ENCODE measurements at places on chromosomes 13 and 19. TPM values are rescaled to one million over a fixed set of nuclear protein-coding genes. Genes with fewer than 3 reads are reported as not detected.

DNA sequence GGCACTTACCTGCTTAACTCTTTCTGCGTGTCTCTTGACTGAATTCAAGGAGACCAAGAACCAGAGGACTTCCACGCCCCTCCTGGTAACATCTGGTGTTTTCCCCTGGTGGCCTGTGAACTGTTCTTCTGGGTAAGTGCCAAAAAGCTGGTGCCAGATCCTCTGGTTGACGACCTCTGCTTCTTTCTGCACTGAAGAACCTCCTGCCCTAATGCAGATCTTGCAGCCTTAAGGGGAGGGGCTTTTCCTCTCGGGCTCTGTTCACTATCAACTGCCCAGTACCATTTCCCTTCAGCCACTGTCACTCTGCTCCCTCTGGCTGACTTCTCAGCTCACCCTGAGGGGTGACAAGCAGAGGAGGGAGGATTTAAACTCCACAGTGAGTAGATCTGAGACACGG is 6.1 kb upstream of the ERVV-1 start:
- DNase-seq = no peak

- DNase-seq = no peak
These were observed 13.9 kb upstream of the CEBPG start for GRCh38 chr19:33359581-33359980.

DNA sequence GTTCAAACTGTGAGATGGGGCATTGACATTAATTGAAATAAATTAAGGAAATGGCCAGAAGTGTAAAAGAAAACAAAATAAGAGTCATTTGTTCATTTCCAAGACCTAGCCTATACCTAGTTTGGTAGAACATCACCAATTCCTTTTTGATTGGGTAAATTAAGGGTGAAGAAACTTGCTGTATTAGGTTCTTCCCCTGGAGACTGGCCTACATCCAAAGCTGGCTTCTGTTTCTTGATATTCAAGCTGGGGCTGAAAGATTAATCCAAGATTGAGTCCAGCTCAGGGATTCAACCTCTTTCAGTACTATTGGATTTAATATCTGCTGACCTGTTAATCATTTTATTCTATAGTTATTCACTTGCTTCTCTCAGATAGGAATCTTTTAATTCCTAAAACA is 183.2 kb downstream of the GPC6 start:
- DNase-seq = no peak

DNA sequence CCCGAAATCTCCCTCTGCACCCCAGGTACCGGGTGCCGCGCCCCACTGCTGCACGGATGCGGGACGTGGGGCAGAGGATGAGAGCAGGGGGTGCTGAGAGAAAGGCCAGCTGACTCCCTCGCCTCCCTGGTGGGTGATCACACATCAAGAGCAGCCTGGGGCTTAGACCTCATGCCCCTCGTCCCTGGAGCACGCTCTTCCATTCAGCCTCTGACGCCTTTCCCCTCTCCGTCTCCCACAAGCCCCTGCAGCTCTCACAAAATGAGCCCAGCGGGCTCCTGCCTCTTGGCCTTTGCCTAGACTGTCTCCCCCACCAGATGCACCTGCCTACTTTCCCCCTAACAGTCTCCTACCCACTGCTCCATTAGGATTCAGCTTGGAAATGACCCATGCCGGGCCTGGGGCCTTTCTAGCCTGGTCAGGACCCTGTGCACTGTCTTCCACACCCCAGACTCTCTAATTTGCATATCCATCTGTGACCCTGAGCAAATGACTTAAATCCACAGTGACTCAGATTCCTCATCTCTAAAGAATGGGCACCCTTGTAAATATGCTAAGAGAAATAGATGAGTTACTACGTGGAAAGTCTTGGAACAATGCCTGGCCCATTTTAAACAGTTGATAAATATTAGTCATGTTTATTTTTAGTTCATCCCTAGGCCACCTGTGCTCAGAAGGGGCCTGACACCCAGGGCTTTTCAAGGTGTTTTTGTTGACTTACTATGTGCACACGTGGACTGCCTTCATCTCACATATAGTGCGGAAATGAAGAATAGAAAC is 582 bp upstream of the PTPRH start:
- DNase-seq = no peak

DNA sequence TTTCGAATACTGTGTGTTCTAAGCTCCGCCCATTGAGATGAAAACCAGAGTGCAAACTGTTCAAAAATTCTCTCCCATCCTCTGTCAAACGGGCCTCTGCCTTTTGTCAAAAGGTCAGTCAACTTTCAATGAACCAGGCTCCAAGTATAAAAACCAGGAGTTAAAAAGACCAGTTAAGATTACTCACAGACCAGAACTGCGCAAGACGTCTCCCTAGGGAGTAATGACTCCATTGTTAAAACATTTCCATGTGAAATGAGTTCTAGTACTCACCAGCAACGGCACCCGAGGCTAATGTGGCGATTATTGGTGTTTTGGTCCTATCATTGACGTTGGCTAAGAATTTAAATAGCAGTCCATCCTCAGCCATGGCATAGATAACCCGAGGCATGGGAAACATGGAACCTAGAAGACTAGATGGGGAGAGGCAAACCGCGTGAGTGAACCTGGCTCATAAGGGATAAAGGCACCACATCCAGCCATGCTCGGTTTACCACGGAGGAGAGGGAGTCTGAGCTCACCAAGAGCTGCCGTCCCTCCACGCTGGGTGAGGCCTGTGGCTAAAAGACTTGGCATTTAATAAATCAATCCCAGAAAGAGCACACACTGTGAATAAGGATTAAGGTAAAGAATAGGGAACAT is 73.3 kb downstream of the SLC7A1 start:
- no peak for DNase-seq

GRCh38 chr19:2022289-2022688 is 6.8 kb upstream of the BTBD2 start:
- no peak for DNase-seq

- DNase-seq = peak; percentile 80
These were observed 2.2 kb upstream of the SCN1B start for GRCh38 chr19:35027851-35028599.

- DNase-seq = no peak
These were observed 49.1 kb downstream of the TBC1D4 start for GRCh38 chr13:75432811-75433244.

Gene KISS1R
- 0.16 TPM for polyA plus RNA-seq

DNA sequence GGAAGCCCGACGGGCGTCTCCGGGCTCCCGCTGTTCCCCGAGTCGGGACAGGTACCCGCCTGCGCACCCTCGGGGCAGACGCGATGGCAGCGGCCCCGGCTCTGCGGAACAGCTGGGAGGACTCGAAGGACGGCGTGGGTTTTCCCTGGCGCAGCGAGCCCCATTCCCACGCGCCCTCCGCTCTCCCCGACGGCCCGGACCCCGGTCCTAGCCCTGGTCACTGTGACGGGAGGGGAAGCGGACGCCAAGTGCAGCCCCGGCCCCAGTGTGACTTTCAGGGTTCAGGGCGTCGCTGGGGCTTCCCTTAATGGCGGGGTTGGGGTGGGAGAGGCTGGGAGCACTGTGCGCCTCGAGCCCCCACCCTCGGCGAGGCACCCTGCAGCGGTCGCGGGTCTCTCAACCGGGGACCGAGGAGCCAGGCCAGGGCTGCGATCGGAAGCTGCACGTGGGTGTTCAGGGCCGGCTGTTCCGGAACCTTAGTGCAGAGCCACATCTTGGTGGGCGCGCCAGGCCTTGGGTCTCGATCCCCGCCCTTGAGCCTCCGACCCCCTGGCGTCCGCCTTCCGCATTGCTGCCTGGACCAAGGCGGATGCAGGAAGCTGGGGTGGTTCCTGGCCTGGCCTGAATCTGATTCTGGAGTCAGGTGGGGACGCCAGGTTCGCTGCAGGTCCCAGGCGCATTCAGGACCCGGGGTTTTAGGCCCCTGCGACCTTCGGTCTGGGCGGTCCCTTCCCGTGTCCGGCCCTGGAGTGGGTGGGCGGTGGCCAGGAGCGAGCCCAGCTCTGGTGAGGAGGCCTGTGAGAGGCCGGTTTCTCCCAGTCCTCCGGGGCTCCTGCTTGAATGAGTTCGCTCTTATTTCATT is 3.5 kb downstream of the LGALS7B start:
- DNase-seq = peak; percentile 78

Gene LILRA6
- 0.22 TPM for polyA plus RNA-seq

GRCh38 chr13:67168384-67168783 is 61.8 kb downstream of the PCDH9 start:
- no peak for DNase-seq

DNA sequence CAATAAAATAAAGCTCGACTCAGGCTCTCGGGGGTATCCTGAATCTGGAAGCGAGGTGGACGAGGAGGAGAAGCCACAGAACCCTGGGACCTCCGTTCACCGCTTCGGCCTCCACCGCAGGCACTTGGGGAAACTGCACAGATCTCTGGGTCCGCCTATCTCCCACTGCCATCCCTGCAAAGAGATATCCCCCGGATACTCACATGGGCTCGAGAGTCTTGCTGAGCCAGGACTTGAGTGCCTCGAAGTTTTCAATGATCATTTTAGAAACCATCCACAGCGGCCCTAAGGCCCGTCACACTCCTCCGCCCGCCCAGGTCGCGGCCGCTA is 589 bp downstream of the RBM26 start:
- DNase-seq = no peak

Gene ZNF723
- polyA plus RNA-seq = not detected

- DNase-seq = no peak
These were observed 27.2 kb downstream of the GPX4 start for GRCh38 chr19:1130771-1131717.

Gene FXYD7
- not detected for polyA plus RNA-seq

DNA sequence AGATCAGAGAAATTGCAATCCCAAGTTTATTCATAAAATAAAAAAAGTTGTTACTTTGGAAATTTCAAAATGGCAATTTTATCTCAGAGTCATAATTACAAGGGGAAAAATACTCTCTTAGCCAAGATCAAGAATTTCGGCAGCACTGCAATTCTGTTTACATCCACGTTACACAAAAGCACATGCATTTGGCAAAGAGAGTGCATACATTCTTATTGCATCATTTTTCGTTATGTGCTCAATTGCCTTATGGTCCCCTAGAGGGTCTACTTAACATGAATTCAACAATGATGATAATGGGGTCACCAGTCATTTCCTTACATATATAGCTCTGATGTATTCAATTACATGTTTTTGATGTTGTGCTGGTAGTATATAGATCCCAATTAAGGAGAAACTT is 498.0 kb downstream of the DIAPH3 start:
- no peak for DNase-seq

DNA sequence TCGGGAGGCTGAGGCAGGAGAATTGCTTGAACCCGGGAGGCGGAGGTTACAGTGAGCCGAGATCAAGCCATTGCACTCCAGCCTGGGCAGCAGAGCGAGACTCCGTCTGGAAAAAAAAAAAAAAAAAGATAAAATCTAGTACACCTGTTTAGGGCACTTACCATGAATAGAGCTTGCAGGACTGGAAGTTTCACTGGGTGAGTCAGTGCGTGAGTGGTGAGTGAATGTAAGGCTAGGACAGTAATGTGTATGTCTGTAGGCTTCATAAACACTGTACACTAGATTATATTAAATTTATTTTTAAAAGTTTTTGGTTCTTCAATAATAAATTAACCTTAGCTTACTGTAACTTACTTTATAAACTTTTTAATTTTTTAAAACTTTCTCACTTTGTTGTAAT is 22.9 kb downstream of the PPP5C start:
- DNase-seq = no peak

Gene GFY
- polyA plus RNA-seq = not detected

GRCh38 chr13:73765651-73766384 is 368.4 kb downstream of the KLF12 start:
- peak; percentile 83 for DNase-seq

DNA sequence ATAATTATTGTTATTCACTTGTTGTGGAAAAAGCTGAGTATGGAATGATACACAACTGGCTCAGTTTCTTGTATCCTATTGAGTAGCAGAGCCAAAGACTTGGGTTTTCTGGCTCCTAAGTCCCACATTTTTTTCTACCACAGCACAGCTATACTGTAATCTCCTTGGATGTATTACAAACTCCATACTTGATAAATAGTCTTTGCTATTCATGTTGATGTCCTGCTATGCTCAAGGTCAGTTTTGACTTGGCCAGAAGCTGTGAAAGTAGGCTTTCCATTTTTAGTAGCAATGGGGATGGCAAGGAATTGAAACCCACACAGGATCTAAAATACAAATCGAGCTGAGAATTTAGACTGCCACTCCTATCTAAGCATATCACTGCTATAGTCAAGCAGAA is 79.1 kb downstream of the B3GLCT start:
- no peak for DNase-seq

GRCh38 chr13:46211116-46211482 is 629 bp upstream of the LRRC63 start:
- no peak for DNase-seq
